ENCODE measurements at places on chromosomes 5 and 9.

DNA sequence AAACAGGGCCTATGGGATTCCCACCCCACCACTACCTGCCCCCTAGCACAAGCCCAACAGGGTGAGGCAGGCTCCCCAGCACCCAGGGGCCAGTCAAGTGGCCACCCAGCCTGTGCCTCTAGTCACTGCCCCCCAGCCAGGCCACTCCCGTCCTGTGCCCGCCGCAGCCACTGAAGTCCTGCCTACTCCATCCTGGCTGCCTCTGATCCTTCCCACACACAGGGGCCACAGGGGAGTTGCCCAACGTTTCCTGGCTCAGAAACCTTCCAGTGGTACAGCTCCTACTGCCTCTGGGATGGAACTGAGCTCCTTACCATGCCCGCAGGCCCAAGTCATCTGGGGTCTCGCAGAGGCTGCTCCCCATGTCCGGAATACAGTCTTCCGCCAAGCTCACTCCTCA lies 70.2 kb upstream of the STXBP1 start:
- DNase-seq: peak; percentile 53

GRCh38 chr5:39376293-39376714 lies 12.0 kb upstream of the C9 start:
- peak; percentile 27 for DNase-seq

DNA sequence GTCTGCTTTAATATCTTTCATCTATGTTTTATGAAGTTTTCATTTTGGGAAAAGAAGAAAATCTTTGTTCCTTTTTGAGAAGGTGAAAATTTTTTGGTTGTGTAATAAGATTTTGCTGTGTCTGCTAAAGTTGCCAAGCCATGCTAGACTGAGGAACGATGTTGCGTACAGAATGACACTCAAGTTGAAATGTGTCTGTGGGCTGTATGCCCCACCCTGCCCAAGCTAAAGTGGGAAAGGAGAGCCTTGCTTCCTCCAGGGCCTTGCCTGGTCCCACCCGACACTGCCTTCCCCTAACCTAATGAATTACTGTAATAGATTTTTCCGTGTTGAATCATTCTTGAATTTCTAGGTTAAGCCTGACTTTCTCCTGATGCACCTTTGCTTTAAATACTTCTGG lies 2.5 kb downstream of the PCAT7 start:
- no peak for DNase-seq

DNA sequence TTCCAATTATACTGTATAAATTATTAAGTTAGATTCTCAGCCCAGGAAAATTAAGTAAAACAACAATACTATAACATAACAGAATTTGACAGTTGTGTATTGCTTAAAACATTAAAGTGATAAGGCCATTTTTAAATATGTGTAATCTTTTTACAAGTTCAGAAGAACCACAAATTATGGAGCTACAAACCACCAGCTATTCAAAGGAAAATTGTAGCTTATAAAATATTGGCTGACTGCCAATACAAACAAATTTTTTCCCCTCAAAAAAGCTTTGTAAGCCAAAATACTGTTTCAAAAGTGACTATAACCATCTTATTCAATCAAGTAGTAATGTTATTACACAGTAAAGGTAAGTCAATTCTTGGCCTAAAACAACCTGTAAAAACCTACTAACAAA lies 21.9 kb downstream of the STRBP start:
- DNase-seq: no peak

DNA sequence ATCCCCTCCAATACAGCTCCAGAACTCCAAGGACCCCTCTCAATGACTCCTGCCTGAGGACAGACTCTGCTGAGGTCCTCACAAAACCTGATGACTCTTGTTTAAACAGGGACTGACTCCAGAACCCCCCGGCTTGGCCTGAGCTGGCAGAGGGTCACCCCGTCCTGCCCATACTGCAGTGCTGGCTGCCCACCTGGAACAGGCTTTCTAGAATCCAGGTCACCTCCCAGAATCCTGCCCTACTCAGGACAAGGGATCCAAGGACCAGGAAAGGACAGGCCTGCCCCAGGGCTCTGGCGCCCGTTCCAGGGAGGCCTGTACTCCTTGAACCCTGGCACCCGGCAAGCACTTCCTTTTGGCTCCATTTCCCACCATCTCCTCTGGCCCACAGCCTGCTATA lies 22.2 kb downstream of the RALGDS start:
- no peak for DNase-seq

GRCh38 chr5:67002832-67003684 lies 193.5 kb downstream of the CD180 start:
- no peak for DNase-seq

GRCh38 chr5:173029499-173029921 lies 26.6 kb upstream of the CREBRF start:
- no peak for DNase-seq

DNA sequence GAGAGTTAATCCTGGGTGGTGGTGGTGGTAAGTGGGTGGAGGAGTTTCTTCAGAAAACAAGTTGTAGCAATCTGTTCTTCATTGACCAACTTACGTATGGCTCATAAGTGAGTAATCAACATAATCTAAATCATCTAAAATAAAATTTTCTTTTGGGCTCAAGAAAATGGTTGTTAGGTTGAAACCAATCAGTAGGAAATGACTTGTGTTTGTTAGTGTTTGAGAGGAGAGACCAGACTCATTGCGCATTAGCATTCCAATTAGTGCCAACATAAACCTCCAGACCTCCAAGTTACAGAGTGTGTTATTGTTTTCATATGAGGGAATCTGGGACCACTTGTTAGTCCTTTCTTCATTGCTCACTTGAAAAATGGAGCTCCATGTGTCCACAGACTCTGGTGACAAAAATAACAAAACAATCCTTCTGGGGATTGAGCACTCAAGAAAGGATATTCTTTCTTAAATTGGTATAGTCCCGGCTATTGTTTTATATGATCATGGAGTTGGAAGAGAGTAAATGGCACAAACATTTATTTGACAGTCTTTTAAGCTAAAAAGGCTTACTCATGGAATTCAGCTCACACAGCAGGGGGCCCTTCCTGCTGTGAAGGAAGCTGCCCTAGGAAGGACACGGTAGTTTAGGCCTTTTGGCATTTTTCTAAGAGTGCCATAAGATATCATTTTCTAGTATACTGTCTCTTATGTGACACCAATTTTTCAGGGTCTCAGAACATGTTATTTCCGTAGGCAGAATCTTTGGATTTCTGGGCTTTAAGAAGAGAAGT lies 441.1 kb downstream of the EBF1 start:
- DNase-seq: peak; percentile 28

DNA sequence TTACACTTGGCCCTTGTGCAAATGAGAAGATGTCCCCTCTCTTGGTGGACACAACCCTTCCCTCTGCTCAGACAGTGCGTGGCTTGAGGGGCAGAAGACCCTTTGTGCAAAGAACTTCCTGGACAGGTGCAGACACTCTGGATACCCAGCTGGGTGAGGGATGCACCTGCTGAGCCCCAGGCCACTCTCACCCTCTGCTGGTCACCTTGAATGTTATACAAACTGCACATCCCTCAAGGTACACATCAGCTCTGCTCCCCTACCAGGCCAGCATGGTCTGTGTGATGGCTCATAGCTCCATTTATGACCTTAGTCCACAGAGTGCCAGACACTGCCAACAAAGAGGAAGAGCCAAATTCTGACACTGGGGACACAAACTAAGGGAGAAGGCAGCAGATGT lies 3.1 kb upstream of the DIRAS2 start:
- DNase-seq: no peak

DNA sequence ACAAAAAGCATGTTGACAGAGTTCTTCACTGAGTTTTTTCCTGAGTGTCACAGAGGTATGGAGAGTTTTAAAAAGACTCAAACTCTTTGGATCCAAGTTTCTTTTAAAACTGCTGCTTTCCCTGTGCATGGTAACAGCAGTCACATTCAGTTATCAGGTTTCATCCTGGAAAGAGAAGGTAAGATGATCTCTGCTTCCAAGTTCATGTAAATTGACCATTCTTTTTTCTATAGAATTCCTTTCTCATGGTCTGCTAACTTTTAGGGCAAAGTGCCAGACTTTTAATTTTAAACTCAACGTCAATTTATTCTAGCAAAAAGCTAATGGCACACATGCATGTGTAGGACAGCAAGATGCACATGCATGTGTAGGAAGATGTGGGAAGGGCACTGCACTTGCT lies 52.5 kb upstream of the PRLR start:
- DNase-seq: no peak

DNA sequence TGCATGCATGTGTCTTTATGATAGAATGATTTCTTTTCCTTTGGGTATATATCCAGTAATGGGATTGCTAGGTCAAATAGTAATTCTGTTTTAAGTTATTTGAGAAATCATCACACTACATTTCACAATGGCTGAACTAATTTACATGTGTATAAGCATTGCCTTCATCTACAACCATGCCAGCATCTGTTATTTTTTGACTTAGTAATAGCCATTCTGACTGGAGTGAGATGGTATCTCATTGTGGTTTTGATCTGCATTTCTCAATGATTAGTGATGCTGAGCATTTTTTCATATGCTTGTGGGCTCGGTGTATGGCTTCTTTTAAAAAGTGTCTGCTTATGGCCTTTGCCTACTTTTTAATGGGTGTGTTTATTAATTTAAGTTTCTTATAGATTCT lies 102.3 kb upstream of the CCDC112 start:
- peak; percentile 71 for DNase-seq

GRCh38 chr9:37922363-37923117 lies 18.6 kb upstream of the SLC25A51 start:
- no peak for DNase-seq

- peak; percentile 68 for DNase-seq
These were observed 247.4 kb downstream of the PRELID2 start for GRCh38 chr5:145587710-145588109.

- no peak for DNase-seq
These were observed 134.4 kb downstream of the ADAMTSL1 start for GRCh38 chr9:18608371-18608770.

DNA sequence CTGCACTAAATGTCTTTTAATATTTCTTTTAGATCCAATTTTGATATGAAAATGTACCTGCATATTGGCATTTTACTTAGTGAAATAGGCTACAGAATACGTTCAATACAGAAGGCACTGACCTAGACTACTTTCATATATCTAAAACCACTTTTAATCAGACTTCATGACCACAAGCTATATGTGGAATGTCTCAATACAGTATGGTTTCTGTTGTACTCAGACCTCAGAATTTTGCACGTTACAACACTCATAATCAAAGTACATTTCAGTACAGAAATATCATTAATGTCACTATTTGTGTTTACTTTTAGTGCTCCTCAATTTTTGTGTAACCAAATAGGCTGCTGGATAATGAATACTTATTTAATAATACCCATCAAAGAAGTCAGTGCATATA lies 74.8 kb downstream of the MEF2C start:
- no peak for DNase-seq

DNA sequence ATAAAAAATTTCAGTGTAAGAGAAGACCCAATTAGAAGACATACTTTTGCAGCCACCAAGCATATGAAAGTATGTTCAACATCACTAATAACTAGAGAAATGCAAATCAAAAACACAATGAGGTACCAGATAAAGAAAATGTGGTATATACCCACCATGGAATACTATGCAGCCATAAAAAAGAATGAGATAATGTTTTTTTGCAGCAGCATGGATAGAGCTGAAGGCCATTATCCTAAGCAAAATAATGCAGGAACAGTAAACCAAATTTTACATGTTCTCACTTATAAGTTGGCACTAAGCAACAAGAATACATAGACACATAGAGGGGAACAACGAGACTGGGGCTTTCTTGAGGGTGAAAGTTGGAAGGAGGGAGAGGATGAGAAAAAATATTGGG lies 6.9 kb upstream of the SPATA9 start:
- no peak for DNase-seq

DNA sequence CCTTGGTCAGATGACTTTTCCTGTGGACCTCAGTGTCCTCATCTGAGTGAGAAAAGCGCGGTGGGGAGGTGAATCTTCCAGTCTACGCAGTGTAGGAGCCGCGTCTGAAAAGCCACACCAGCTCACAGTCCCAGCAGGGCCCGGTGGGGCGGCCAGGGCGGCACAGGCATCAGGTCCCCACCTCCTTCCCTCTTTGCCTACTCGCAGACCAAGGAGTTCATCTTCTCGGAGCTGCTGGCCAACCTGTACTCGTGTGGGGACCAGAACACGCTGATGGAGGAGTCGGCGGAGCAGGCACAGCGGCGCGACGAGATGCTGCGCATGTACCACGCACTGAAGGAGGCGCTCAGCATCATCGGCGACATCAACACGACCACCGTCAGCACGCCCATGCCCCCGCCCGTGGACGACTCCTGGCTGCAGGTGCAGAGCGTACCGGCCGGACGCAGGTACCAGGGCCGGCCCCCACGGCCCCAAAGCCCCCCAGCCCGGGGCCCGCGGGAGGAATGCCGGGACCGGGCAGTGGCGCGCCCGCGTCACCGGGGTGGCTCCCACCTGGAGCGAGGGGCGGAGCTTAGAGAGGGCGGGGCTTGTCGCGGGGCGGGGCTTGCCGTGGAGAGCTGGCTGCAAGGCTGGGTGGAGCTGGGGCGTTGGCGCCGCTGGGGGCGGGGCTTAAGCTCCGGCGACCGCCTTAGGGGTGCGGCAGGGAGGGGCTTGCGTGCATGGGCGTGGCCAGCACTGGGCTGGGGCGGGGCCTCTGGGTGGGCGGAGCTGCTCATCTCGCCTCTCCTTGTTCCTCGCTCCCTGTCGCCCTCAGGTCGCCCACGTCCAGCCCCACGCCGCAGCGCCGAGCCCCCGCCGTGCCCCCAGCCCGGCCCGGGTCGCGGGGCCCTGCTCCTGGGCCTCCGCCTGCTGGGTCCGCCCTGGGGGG lies 25.6 kb downstream of the GOLGA2 start:
- DNase-seq: peak; percentile 83

- no peak for DNase-seq
These were observed 210.8 kb downstream of the SEMA6A start for GRCh38 chr5:116363780-116364179.

DNA sequence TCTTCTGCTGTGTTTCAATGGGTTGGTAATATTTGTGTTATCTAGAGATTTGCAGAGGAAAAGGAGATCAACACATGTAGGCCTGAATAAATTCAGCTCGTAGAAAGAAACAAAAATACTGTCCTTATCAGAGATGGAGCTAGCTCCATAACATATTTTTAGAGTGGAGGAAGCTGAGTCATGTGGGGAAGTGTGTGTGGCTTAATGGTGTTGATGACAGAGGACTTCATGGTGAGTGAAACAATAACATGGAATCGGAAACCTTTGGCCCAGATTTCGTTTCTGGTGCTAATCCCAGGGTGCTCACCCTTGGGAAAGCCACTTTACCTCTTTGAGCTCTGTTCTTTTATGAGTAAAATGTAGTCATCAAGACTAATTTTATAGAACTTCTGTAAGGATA lies 825.0 kb downstream of the TLR4 start:
- no peak for DNase-seq
